BE2C (cell line): ENCODE measurements at places on chromosomes 1 and 21.

- no peak for DNase-seq
Observed at GRCh38 chr1:238485912-238486209, 595.1 kb upstream of the ZP4 start.

GRCh38 chr1:200217703-200218102, 190.2 kb downstream of the NR5A2 start:
- DNase-seq = no peak

GRCh38 chr1:47871799-47872353, 125.3 kb downstream of the TRABD2B start:
- peak; percentile 50 for DNase-seq

DNA sequence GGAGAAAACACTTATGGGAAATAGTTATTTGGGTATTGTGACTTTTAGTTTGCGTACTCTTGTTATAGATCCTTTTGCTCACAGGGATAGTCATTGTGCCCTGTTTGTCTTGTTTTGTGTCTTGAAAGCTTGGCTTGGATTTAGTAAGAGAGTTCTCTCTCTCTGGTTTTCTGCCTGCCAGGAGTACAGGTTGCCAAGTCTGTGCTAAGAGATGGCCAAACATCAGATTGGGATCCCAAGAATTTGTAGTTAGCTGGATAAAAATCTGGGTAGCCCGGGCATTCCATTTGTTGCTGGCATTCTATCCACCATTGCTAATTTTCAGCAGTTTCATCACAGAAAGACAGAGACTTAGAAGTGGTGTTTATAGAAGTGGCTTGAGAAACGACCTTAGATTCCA, 222.2 kb downstream of the NRIP1 start:
- DNase-seq = no peak

- no peak for DNase-seq
Observed at GRCh38 chr21:46661642-46662366, 26.3 kb downstream of the PRMT2 start.

DNA sequence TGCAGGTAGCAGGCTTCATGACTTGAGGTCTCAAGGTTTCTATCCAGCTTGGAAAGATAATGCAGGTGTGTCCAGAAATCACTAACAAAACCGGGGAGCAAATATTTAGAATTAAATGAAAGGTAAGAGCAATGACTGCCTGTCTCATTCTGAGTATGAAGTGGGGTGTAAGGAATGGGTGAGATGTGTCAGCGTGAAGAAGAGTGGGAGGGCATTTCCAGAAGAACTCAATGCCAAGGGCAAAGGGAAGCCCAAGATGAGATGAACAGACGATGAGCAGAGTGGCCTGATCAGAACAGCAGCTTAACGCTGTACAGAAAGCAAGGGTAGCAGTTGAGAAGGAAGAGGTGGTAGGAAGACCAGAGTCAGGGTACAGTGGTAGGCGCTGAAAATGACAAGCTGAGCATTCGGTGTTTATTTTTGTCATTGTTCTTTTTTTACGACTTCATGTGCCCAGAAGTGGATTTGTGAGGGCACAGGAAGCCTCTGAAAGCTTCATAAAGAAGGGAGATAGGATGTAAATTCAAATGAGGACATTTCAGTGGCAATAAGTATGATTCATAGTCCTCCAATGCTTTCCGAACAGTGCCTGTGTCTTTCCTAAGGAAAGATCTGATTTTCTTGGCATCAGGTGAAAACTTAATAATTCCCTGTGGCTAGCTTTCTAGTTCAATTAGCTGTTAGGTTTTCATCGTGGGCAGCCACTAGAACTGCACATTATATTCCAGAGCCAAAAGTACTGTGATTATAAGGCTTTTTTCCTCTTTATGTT, 190.5 kb downstream of the APP start:
- no peak for DNase-seq

GRCh38 chr1:164565357-164565756, 6.4 kb downstream of the PBX1 start:
- no peak for DNase-seq

GRCh38 chr1:11571906-11572616, 82.2 kb downstream of the FBXO2 start:
- peak; percentile 19 for DNase-seq

DNA sequence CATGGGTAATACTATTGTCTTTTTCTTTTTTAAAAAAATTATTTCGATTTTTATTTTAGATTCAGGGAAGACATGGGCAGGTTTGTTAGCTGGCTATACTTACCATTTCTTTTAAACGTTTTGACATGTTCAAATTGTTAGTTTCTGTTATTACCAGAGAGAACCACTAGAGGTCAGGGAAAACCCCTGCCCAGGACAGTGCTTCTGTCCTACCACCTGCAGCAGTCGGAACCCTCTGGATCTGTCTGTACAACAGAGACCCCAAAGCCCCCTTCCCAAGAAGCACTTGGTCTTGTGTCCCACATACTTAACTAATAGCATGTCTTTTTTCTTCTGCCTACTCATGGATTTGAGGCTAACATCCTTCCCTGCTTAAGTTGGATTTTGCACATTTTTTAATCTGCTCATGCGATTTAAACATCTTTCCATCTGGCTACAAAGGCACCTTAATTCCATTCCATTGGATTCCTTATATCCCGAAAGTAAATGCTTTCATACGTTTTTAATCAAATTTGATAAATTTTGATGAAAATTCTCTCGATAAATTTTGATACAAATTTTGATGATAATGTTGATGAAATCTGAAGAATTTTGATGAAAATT, 10.0 kb upstream of the C1orf115 start:
- DNase-seq = peak; percentile 26

GRCh38 chr1:83958704-83959103, 40.2 kb downstream of the TTLL7 start:
- no peak for DNase-seq

- no peak for DNase-seq
Observed at GRCh38 chr1:6397844-6398441, 4.4 kb upstream of the ACOT7 start.
